ENCODE measurements at places on chromosomes 6 and 20. TPM values are rescaled to one million over a fixed set of nuclear protein-coding genes. Genes with fewer than 3 reads are reported as not detected.

THBS2 gene
- total RNA-seq = not detected

PCMT1 gene
- total RNA-seq = 86.2 TPM

EMILIN3 gene
- total RNA-seq = not detected

DNA sequence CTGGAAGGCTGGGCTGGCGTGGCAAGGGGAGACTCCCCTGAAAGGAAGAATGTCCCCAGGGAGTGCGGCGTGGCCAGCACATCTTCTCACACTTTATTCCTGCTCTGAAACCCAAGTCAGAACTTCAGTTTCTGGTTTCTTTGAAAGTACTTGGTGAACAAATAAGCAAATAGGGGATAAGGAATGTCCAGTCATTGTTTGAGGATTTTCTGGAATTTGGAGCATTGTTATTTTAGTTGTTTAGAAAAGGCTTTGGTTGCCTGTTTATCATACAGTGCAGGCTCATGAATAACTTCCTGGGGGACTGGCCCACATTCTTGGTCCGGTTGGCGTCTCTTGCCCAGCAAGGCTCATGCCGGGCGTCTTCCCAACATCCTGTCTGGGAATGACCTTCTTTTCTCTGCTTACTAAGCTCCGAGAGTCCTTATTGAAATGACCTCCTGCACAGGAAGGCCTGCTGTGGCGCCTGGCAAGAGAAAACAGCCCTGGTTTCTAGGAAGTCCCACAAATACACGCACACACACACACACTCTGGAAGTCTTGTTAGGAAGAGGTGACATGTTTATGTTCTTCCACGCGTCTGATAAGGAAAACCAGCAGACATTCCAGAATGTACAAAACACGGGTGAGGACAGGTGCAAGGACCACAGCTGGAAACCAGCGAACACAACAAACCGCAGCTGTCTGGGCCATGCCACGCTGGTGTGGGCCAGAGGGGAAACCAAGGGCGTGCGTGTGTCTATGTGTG lies 71.9 kb downstream of the TMEM170B start:
- no peak overlapping the region for H3K4me3 ChIP-seq
- no peaks in the 10 kb centered on the region for H3K4me1 ChIP-seq
- no peak overlapping the region for H3K27ac ChIP-seq
- no peak for DNase-seq
- no peaks in the 10 kb centered on the region for H3K36me3 ChIP-seq

DNA sequence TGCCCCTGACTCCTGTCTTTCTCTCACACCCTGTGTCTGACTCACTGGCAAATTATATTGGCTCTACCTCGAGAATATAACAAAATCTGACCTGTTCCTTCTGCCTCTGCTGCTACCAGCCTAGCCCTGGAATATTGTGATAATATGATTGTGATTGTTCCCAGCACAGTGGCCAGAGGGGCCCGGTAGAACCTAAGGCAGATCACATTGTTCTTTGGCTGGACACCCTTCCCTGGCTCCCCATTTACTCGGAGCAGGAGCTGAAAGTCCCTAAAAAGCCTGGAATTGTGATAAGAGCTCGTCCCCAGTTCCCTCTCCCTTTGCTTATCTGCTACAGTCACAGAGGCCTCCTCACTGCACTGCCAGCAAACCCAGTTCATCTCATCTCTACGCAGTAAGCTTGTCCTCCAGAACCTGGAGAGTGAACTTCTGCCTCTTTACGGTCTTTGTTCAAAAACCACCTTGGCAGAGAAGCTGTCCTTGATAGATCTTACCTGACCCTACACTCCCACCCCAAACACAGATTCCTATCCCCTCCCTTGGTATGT lies 21.8 kb downstream of the SERPINB6 start:
- peak overlapping the region; percentile 2 for H3K27ac ChIP-seq
- no peak overlapping the region for H3K4me3 ChIP-seq
- no peaks in the 10 kb centered on the region for H3K27me3 ChIP-seq
- peaks cover 3% of the 10 kb centered on the region for H3K36me3 ChIP-seq
- H3K4me1 ChIP-seq = peaks cover 23% of the 10 kb centered on the region
- no peak for DNase-seq

GRCh38 chr6:104604685-104605084 lies 255.0 kb downstream of the HACE1 start:
- H3K4me3 ChIP-seq = no peak overlapping the region
- no peaks in the 10 kb centered on the region for H3K27me3 ChIP-seq
- H3K27ac ChIP-seq = no peak overlapping the region
- H3K4me1 ChIP-seq = peaks cover 27% of the 10 kb centered on the region
- no peak for DNase-seq

GRCh38 chr6:35294308-35294945 lies 3.2 kb upstream of the DEF6 start:
- H3K4me1 ChIP-seq = peaks cover 14% of the 10 kb centered on the region
- no peaks in the 10 kb centered on the region for H3K27me3 ChIP-seq
- H3K36me3 ChIP-seq = peaks cover 4% of the 10 kb centered on the region
- no peak overlapping the region for H3K27ac ChIP-seq

DNA sequence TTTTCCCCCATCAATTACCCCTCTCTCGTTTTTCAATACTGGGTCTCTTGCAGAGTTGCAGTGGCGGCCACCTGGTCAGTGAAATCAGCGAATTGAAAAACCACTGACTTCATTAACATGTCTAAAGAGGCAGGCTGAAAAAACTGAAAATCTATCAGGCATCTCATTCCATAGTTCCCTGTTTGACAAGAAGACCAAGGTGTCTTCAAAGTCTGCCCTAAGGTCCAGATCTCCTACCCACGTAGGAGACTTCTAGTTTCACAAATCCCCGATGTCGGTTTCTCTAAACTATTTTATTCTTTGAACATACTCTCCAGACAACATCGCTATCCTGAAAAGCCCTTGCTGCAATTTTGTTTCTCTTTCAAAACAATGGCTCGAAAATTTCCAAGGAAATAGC lies 796 bp upstream of the TUBB start:
- peak overlapping the region; percentile 99 for H3K27ac ChIP-seq
- peaks cover 32% of the 10 kb centered on the region for H3K36me3 ChIP-seq
- no peaks in the 10 kb centered on the region for H3K27me3 ChIP-seq
- peaks cover 73% of the 10 kb centered on the region for H3K4me1 ChIP-seq
- peak overlapping the region; percentile 96 for H3K4me3 ChIP-seq
- DNase-seq = no peak

GRCh38 chr6:163985710-163986109 lies 571.2 kb downstream of the QKI start:
- no peaks in the 10 kb centered on the region for H3K36me3 ChIP-seq
- no peak overlapping the region for H3K4me3 ChIP-seq
- peaks cover 7% of the 10 kb centered on the region for H3K4me1 ChIP-seq
- peaks cover 13% of the 10 kb centered on the region for H3K27me3 ChIP-seq
- H3K27ac ChIP-seq = no peak overlapping the region

Data from activated T-cell treated with anti-CD3 and anti-CD28 coated beads, Interleukin-2, amount 50 U/mL, for 72 hours (primary cell).